ENCODE measurements at places on chromosomes 3 and 15.

DNA sequence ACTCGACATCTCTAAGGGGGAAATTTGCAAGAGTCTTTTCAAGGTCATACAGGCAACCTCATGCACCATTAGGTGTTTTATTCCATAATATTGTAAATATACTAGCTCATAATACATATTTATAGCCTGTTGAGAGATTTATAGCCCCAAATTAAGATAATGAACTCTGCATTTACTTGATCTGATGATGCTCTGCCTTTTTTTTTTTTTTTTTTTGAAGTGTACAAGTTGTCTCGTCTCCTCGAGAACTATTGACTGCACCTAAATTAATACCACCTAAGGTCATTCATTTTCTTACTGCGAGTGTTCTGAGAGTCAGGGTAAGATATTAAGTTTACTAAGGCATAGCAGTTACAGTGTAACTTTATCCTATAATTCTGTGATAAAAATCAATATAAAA is 6.1 kb downstream of the CHRNA5 start:
- no peak for DNase-seq

DNA sequence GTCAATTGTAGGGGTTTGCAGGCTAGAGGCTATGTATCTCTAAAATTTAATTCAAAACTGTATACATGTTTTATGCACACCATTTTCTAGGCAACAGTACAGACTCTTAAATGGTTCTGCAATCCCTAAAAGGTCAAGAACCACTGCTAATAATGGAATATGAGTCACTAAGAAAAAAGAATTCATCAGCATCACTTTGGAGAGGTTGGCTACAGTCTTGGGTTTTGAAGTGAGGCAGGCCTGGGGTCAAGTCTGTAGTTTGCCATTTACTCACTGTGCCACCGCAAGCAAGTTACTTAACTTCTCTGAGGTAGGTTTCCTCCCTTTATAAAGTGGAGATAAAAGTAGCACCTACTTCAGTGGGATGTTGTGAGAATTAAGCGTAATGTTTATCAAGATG is 33.7 kb downstream of the THRB start:
- no peak for DNase-seq

- DNase-seq: no peak
These were observed 61.7 kb downstream of the FNDC3B start for GRCh38 chr3:172101107-172101506.

DNA sequence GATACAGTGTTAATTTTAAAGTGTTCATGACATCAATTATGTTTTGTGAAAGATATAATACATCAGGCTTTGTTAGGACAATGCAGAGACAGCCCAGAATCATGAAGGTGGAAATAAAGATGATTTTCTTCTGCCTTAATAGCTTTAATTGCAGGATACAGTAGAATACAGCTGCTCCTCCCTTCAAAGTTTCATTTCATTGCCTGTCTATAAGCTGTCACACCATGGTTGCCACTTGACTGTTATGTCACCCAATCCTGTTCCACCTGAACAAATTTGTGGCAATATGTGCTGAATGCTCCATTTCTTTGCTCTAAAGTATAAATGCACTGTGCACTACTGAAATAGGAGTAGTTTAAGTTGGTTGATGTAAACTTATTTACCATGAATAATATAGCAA is 537.8 kb upstream of the ROBO2 start:
- no peak for DNase-seq

DNA sequence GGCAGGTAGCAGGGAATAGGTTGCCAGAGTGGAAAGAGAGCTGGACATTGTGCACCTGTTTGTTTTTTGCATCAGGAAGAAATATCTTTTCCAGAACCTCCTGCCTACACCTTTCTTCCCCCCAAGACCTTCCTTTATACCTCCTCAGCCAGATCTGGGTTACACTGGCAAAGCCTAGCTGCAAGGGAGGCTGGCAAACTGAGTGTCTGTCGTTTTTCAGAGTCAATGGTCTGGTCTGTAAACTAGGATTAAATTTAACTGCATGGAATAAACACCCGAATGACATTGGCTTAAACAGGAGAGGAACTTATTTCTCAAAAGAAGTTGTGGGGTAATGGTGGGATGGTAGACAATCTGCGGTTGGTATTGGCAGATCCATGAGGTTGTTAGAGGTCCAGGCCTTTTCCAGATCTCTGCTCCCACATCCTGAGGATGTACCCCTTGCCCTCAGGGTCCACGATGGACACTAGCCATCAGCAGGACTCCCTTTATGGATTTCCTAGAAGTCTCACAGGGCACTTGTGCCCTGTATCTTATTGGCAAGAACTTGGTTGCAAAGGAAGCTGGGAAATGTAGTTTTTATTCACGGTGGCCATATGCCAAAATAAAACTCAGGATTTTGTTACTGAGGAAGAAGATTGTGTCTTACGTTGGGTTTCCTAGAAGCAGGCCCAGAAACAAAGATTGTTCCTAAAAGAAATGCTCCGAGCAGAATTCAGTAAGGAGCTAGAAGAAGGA is 3.2 kb upstream of the RARRES1 start:
- DNase-seq: no peak

DNA sequence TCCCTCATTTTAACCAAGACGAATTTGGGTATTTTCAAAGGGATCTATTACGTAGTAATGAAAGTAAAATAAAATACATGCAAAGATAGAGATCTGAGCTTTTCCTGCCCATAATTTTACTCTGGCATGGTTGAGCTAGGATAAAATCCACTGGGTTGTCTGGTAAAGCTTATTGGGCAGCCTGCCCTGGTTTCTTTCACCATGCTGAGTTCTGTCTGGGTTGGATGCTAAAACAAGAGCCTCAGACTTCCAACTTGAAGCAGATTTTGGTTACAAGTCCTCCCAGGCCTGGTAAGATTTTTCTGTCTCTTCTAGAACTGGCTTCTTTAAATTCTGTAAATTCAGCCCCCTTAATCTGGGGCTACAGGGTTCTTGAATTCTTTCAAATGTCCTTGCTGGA is 86.8 kb downstream of the SAMMSON start:
- no peak for DNase-seq

- DNase-seq: no peak
These were observed 60.6 kb upstream of the GAP43 start for GRCh38 chr3:115562636-115563267.

- DNase-seq: no peak
These were observed 35.6 kb upstream of the RHCG start for GRCh38 chr15:89531796-89532537.

DNA sequence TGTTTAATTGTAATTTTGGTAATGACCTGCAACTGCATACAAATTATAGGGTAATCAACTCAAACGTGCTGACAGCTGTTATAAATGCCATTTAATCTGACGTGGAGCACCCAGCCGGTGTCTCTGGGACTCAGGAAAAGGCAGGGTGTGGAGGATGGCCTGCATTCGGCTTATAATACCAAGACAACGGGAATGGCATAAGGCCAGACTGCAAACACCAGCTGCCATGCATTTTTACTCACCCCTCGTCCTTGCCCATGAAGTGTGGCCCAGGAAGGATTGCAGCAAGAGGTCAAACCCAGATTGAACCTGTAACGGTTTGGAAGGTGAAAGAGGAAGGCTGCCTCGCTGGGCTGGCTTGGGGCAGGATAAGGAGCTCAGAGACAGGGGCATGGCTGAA is 96.4 kb downstream of the WNT7A start:
- no peak for DNase-seq

GRCh38 chr3:52606373-52607085 is 70.1 kb downstream of the UQCC5 start:
- DNase-seq: no peak

DNA sequence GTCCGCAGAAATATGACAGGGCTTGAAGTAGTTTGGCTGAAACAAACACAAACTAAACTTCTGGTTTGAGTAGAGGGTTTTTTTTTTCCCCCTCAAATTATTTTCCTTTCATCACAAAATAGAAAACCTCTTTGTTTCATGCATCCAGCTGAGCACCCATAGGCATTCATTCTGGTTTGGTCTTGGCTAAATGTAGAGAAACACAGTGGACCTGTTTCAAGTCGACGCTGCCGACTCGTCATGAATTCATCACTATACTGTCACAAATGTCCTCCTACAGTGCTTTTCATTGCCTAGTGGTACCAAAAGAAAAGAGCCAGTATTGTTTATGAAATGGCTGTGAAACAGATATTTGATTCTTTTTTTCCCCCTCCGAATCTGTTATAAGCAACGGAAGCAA is 52.4 kb upstream of the GYG1 start:
- no peak for DNase-seq

DNA sequence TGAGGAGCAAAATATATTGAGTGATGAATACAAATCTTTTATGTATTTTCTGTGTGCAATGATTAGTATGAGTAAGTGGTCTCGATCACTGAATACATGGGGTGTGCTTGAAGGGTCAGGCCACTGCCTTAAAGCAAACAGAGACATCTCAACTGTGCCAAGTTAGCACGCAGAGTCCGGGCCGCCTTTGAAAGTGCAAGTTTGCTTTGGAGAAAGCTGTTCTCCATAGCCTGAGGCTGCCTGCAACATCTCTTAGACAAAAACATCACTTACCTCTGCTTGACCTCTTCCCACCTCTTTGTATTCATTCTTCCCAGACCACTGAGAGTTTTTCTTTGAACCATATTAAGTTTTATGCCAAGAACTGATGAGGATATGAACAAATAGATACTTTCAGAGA is 267.0 kb downstream of the ZBTB20 start:
- DNase-seq: no peak

DNA sequence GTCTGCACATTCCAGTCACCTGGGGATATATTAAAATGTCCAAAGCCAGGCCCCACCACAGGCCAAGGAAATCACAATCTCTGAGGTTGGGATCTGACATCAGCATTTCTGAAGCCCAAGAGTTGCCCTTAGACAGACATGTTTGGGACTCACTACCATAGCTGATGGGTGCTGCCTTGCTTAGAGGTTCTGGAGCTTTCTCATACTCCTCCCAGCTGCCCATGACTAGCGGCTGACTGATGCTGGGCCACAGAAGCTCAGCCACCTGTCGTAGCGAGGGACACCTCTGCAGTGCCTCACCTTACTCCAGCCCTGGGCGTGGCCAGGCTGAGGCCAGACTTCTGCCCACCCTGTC is 58.8 kb upstream of the XCR1 start:
- no peak for DNase-seq

DNA sequence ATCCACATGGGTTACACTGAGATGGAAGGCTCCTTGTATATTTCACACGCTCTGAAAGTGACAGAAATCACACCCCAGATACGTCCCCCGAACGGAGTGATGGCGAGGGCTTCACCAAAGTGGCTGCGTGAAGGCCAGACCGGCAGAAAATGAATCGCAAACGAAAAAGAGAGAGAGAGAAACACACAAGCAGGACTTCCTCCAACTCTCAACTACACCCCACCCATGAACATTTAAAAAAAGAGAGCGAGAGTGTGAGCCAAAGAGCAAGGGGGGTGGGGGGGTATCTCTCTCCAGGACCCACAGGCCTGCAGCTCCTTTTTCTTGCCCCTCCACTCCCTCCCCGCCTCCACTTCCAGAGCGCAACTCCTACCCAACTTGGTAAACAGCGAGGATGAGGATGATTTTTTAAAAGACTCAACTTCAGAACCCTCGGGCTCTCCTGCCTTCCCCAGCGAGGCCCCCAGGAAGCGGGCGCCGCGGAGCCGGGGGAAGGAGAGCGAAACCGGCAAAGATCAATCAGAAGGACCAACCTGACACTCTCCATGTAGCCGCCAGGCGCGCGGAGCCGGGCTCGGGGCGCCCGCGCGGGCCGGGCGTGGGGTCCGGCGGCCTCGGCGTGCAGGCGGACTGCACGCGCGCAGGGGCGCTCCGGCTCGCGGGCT is 519.1 kb downstream of the FOXP1 start:
- peak; percentile 78 for DNase-seq

Data from activated CD4-positive, alpha-beta memory T cell treated with anti-CD3 and anti-CD28 coated beads for 36 hours (primary cell).